ENCODE measurements at places on chromosomes 7 and 10.

GRCh38 chr7:40105879-40106473 is 28.4 kb downstream of the MPLKIP start:
- DNase-seq = no peak

DNA sequence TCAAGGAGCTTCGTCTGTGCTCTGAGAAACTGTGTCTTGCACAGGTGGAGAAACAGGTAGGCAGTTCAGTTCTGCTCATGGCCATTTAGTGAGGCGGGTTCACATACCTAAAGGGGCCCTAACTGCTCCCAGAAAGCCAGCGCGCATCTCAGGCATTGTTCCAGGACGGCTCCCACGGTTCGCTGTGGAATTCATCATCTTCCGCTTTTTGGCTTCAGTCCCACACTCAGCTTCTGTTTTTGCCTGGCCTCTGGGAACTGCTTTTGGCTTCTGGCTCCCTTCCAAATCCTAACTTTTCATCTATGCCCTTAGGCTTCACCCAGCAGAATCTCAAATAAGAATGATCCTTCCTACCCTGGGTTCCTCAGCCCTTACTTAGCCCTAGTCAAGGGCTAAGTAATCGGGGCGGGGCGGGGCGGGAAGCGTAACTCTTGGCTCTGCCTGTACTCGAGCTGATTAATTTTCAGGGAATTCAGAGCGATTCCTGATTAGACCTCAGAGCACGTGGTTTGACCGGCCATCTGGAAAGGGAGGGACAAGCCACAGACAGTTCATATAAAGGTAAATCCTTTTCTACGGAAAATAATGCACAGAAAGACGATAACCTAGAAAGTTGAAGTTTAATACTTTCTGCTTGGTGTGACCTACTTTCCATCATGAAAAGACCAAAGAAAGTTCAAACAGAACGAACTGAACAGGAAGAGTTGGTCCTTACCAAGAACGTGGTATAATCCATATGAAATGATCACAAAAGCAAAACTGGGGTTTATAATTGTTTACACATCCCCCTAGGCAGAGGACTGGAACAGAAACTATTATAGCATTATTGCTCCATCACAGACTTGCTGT is 105.7 kb downstream of the ST8SIA6 start:
- no peak for DNase-seq

GRCh38 chr7:78284945-78285344 is 486.4 kb downstream of the PHTF2 start:
- DNase-seq = no peak

DNA sequence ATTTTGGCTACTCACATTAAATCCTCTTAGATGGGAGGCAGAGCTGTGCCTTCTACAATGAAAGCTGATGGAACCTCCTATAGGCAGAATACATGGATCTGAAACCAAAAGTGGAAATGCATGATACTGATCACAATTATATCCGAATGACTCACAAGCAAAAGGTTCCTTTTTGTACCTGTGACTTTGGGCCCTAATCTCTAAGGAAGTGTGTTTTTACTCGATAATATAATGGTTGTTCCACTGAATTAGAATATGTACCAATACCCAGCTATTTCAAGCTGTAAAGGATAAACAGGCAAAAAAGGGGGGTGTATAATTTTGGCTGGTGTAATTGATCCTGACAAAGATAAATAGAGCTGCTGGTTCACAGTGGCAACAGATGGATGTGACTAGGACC is 17.6 kb upstream of the LAMB1 start:
- no peak for DNase-seq

GRCh38 chr10:6200734-6201515 is 1.8 kb upstream of the PFKFB3 start:
- DNase-seq = peak; percentile 28

DNA sequence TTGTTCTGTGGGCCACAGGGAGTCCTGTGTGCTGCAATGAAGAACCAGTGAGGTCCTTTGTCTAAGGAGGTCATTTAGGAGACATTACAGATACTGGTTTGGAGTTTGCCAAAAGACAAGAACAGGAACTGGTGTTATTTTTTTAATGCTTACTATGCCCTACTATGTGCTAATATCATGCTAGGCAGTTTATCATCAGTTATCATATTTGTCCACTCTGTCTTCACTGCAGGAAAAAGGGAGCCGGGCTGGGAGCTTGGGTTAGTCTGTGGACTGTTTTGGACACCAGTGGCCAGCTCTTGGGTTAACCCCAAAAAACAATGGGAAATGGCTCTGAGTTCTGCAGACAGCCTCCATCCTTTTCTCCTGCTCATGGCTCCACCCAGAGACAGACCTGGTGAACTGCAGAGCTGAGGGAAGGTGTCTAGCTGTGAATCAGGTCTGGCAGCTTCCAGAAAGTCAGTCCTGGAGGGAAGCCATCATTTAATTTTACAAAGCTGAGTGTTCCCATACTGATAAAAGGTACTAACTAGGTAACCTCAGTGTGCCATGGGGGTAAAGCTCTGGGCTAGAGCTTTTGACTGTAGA is 101.2 kb upstream of the ZNF746 start:
- DNase-seq = no peak

DNA sequence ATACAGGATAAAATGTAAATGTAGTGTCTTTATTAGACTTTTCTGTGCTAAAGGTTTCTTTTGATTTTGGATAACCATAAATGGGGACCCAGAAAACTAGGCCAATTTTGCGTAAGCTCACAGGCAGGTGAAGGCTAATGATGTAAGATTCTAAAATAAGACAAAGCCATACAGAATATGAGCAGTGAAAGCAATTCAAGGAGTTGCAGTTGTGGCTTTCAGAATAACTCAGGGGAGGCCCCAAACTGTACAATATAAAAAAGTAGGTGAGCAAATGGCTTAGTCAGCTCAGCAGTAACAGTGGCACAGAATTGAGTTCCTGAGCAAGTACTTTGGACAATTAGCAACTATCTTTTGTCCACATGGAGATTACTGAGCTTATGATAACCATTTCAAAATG is 81.7 kb upstream of the NRP1 start:
- no peak for DNase-seq

GRCh38 chr7:29458933-29459332 is 104.7 kb upstream of the PRR15 start:
- DNase-seq = no peak

DNA sequence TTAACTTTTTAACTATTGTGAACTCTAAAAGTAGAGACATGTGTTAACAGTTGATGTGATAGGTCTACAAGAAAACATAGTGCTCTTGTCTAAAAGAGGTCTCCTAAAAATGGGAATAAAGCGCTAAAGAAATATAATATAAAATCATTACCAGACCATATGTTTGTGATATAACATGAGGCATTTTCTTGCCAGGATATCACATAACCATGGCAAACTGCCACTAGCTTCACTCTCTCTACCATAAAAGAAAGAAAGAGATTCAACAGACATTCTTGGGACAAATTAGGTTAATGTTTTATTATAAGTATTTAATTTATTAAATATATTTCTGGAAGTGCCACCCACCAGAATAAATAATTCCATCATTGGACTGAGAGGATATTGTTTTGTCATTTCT is 115.0 kb downstream of the TMEM26 start:
- no peak for DNase-seq

- DNase-seq = no peak
Measured at GRCh38 chr10:78830062-78830975, 238.4 kb upstream of the ZMIZ1 start.

GRCh38 chr7:6494365-6494764 is 46.6 kb upstream of the DAGLB start:
- DNase-seq = no peak

GRCh38 chr10:19811540-19811939 is 4.7 kb upstream of the PLXDC2 start:
- DNase-seq = no peak

- no peak for DNase-seq
Measured at GRCh38 chr10:32882076-32882475, 76.0 kb downstream of the ITGB1 start.

DNA sequence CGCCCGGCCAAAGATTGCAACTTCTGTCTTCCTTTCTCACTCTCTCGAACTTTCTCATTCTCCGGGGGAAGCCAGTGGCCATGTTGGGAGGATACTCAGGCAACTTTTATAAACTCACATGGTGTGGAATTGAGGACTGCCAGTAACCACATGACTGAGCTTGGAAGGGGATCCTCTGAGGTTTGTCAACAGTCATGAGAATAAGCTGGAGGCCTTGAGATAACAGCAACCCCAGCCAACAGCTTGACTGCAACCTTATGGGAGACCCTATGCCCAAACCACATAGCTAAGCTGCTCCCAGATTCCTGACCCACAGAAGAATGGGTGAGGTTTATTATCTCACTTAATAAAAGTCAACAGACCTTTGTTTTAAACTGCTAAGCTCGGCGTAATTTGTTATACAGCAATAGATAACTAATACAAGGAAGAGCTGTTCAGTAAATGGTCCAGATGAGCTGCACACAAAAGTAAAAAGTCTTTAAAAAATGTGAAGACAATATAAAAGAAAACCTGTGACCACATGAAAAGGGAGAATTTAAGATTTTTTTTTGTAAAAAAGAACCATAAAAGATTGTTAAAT is 9.6 kb downstream of the SYPL1 start:
- DNase-seq = no peak

- no peak for DNase-seq
Measured at GRCh38 chr7:25586513-25586912, 358.2 kb upstream of the NPVF start.

DNA sequence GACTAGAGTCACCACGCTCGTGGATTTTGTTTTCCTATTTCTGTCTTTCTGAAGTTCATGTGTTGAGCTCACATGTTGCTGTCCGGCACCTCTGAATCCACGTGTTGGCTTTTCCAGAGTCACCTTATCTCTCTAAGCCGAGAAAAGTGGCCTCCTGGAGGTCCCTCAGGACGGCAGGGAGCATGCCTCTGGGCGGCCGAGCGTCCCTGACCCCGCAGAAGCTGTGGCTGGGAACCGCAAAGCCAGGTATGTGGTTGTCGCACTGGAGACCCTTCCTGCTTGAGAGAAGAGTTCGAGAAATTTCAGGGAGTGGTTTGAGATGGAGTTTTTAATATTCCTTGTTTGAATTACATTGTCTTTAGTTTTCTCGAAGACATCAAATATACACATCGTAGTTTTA is 12.6 kb downstream of the IQCE start:
- no peak for DNase-seq

- DNase-seq = no peak
Measured at GRCh38 chr10:106508950-106509349, 655.6 kb downstream of the SORCS1 start.

- DNase-seq = no peak
Measured at GRCh38 chr7:157514306-157514705, 177.5 kb downstream of the DNAJB6 start.

DNA sequence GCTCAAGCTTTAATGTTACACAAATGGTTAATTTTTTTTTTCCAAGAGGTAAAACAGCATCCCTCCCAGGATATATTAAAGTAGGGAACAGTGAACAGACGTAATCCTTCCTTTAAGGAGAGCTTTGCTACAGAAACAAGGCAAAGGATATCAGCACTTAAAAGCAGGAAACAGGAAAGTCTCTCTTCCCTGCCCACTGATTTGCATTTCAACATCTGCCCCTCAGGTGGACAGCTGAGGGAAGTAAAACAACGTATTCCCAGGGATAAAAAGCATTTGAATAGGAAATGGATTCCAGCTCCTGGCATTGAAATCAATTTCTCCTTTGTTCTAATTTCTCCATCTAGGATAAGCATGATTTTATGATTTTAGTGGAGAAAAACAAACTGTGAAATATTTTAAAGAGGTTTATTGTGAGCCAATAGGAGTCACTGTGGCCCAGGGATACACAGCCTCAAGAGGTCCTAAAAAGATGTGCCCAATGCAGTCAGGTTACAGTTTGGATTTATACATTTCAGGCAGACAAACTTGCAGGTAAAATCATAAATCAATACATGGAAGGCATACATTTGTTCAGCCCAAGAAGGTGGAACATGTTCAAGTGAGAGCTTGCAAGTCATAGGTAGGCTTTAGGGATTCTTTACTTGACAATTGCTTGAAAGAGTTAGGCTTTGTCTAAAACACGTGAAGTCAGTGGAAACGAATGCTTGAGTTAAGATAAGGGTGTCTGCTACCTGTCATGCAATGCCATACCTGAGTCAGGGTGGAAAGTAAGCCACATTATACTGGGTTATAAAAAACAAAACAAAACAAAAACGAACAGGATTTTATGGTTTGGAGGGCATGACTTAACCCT is 286.2 kb upstream of the VWC2 start:
- no peak for DNase-seq

DNA sequence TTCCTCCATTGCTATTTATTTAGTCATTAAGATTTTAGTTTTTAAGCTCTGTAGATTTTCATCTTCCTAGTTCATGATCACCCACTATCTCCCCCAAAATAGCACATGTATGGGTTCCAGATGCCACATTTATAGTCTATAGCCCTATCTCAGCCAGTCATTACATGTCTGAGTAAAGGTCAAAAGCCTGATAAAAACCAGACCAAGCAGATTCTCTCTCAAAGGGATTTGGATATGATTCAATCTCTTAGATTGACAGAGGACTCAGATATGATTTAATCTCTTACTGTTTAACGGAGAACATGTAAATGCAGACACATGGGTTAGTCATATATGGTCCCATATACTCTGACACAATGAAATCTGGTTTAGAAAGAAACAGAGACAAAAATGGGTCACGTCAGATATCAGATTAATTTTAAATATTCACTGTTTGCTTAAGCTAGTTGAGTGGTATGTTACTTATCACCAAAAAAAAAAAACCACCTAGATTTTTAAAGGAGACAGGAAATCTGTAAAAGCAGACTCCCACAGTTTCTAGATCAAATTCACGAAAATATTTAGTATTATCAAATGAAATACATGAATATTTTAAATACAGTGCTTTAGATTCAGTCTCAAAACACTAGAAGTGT is 107.0 kb upstream of the LRRN3 start:
- no peak for DNase-seq

GRCh38 chr10:88858491-88858890 is 6.8 kb upstream of the ANKRD22 start:
- no peak for DNase-seq
